Psoas muscle (tissue), 8 donors: ENCODE measurements at places on chromosomes 2 and 18. TPM values are rescaled to one million over a fixed set of nuclear protein-coding genes. Genes with fewer than 3 reads are reported as not detected.
A peak's percentile ranks its signal among the peaks of the same experiment; 100 is the strongest.

Gene ALPI
- 0.14 TPM for polyA plus RNA-seq

Gene ITGB6
- polyA plus RNA-seq, result 4.8 TPM

Gene CYS1
- 0.07 TPM for polyA plus RNA-seq

Gene PAIP2B
- polyA plus RNA-seq, result 2.7 TPM

Gene DYSF
- polyA plus RNA-seq, result 67.1 TPM

Gene CYP27C1
- polyA plus RNA-seq, result 0.21 TPM

Gene PROKR1
- polyA plus RNA-seq, result 0.03 TPM

Gene HOXD10
- 0.03 TPM for polyA plus RNA-seq

Gene TFPI
- 15.0 TPM for polyA plus RNA-seq

Gene LIMS3
- polyA plus RNA-seq, result 9.9 TPM

Gene DOCK10
- 1.0 TPM for polyA plus RNA-seq

GRCh38 chr18:69727912-69728572 is 219.6 kb downstream of the CD226 start:
- H3K4me1 ChIP-seq, result no peaks in the 10 kb centered on the region
- H3K36me3 ChIP-seq, result no peaks in the 10 kb centered on the region
- DNase-seq, result no peak

GRCh38 chr2:102301867-102302362 is 9.4 kb upstream of the IL1RL1 start:
- no peak for DNase-seq
- no peaks in the 10 kb centered on the region for H3K36me3 ChIP-seq
- no peak overlapping the region for H3K4me3 ChIP-seq
- H3K27ac ChIP-seq, result no peak overlapping the region
- no peaks in the 10 kb centered on the region for H3K4me1 ChIP-seq

GRCh38 chr2:109447251-109447661 is 166.5 kb downstream of the SEPTIN10 start:
- no peaks in the 10 kb centered on the region for H3K27me3 ChIP-seq
- H3K4me3 ChIP-seq, result no peak overlapping the region
- peak overlapping the region; percentile 54 for H3K27ac ChIP-seq
- peaks cover 57% of the 10 kb centered on the region for H3K4me1 ChIP-seq

GRCh38 chr2:151381266-151381665 is 23.9 kb downstream of the TNFAIP6 start:
- no peaks in the 10 kb centered on the region for H3K36me3 ChIP-seq
- H3K4me1 ChIP-seq, result no peaks in the 10 kb centered on the region
- DNase-seq, result no peak
- no peak overlapping the region for H3K4me3 ChIP-seq
- no peak overlapping the region for H3K27ac ChIP-seq

DNA sequence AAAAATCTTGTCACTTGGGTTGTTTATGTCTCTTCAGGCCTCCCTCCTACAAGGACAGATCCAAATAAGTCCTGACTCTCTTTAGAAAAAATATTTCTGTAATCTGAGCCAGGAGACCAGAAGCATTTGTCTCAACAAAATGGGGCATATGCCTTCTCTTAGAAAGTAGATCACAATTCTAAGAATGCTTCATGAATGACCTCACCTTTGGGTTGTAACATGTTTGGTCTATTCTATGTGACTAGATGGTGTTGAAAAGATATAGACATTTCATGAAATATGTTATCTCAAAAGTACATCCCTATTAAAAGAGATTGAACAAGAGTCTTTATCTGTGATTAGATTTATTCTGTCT is 159.0 kb upstream of the SETBP1 start:
- H3K36me3 ChIP-seq, result no peaks in the 10 kb centered on the region
- H3K27me3 ChIP-seq, result no peaks in the 10 kb centered on the region
- no peaks in the 10 kb centered on the region for H3K4me1 ChIP-seq
- no peak overlapping the region for H3K4me3 ChIP-seq
- no peak overlapping the region for H3K27ac ChIP-seq

- H3K4me1 ChIP-seq, result no peaks in the 10 kb centered on the region
- no peak overlapping the region for H3K4me3 ChIP-seq
- H3K27ac ChIP-seq, result no peak overlapping the region
- no peak for DNase-seq
- H3K27me3 ChIP-seq, result no peaks in the 10 kb centered on the region
- no peaks in the 10 kb centered on the region for H3K36me3 ChIP-seq
These were observed 184.1 kb upstream of the RAB12 start for GRCh38 chr18:8424917-8425725.

DNA sequence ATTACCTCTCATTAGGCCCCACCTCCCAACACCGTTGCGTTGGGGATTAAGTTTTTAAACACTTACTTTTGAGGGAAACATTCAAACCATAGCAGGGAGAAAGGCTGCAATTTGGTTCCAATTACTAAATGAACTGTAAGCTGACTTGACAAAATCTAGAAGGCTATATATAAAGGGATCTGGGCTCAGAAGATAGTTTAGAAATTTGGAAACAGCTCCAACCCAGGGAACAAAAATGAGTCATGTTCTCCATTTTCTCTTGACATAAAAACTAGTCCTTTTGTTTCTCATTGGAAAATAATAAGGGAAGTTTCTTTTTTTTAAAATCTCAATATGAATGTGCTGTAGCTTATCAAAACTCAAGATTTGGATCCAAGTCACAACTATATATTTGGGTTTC is 17.5 kb downstream of the MOGAT1 start:
- no peaks in the 10 kb centered on the region for H3K36me3 ChIP-seq
- peaks cover 6% of the 10 kb centered on the region for H3K4me1 ChIP-seq
- H3K4me3 ChIP-seq, result no peak overlapping the region

- no peaks in the 10 kb centered on the region for H3K27me3 ChIP-seq
- no peak overlapping the region for H3K4me3 ChIP-seq
- no peaks in the 10 kb centered on the region for H3K4me1 ChIP-seq
- no peak for DNase-seq
These were observed 981.0 kb upstream of the CDH2 start for GRCh38 chr18:29157905-29158304.

- H3K36me3 ChIP-seq, result no peaks in the 10 kb centered on the region
- no peak overlapping the region for H3K4me3 ChIP-seq
- no peaks in the 10 kb centered on the region for H3K27me3 ChIP-seq
- DNase-seq, result no peak
These were observed 499.6 kb upstream of the ACVR2A start for GRCh38 chr2:147345246-147345645.

DNA sequence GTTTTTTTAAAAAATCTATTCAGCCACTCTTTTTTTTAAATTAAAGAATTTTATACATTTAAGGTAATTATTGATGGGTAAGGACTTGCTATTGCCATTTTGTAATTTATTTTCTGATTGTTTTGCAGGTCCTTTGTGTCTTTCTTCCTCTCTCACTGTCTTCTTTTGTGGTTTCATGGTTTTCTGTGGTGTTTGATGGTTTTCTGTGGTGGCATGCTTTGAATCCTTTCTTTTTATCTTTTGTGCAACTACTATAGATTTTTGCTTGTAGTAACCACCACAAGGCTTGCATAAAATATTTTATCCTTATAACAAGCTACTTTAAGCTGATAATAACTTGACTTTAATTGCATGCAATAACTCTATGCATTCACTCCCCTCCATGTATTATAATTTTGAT is 31.5 kb upstream of the SLC4A10 start:
- H3K36me3 ChIP-seq, result no peaks in the 10 kb centered on the region
- no peak for DNase-seq
- H3K4me3 ChIP-seq, result no peak overlapping the region
- no peak overlapping the region for H3K27ac ChIP-seq
- no peaks in the 10 kb centered on the region for H3K27me3 ChIP-seq
- H3K4me1 ChIP-seq, result no peaks in the 10 kb centered on the region

DNA sequence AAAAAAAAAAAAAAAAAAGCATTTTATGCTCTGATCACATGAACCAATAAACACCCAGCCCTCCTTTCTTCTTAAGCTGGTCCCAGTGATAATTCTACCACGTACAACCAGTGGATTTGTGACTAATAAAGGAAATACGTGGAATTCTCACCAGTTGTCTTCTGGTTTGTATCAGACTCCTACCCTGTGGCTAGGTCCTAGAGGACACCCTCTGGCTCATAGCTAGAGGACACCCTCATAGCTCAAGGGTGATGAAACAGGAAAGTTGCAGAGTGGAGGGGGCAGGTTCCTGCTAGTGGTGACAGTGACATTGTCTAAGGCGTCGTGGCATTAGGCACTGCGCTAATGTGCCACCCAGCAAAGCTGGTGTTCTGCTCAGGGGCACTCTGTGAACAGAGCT is 167.8 kb downstream of the BCL11A start:
- no peak for DNase-seq
- H3K4me1 ChIP-seq, result no peaks in the 10 kb centered on the region
- no peak overlapping the region for H3K4me3 ChIP-seq
- H3K27me3 ChIP-seq, result no peaks in the 10 kb centered on the region
- no peaks in the 10 kb centered on the region for H3K36me3 ChIP-seq

DNA sequence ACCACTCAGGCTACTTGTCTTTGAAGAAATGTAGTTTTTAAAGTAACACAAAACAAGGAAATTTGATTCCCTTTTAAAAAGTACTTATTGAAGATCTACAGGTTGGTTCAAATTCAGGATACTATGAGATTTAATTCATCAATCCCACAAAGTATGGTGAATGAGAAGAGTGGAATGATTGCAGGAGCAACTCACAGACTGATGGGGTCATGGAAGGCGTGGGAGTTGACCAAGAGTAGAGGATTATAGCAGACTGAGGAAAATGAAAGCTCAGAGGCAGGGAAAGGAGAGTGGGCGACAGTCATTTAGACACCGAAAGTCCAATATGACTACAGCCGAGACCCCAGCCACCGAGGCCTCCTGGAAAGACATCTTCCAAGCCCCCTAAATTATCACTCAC is 12.5 kb upstream of the DAPL1 start:
- no peak for DNase-seq
- H3K27ac ChIP-seq, result no peak overlapping the region
- H3K36me3 ChIP-seq, result no peaks in the 10 kb centered on the region
- H3K27me3 ChIP-seq, result no peaks in the 10 kb centered on the region

DNA sequence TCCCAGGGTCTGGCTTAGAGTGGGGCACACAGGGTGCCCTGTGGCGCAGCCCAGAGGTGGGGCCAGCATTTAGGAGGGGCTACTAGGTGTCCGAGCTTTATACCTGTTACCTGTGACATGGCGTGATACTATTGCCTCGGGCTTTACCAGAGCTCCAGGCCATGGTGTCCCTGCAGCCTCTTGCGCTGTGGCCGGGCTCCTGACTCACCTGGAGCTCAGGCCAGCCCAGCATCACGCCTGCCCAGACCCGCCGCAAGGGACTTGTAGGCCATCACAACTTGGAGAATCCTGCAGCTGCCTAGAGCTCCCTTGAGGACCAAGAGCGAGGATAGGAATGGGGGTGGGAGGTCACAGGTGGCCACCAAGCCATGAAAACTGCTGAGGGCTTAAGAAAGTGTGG is 8.0 kb downstream of the INHBB start:
- no peaks in the 10 kb centered on the region for H3K4me1 ChIP-seq
- H3K36me3 ChIP-seq, result peaks cover 10% of the 10 kb centered on the region
- H3K4me3 ChIP-seq, result no peak overlapping the region

GRCh38 chr18:55853268-55853667 is 265.3 kb upstream of the TCF4 start:
- H3K4me1 ChIP-seq, result no peaks in the 10 kb centered on the region
- DNase-seq, result no peak
- no peaks in the 10 kb centered on the region for H3K36me3 ChIP-seq
- no peak overlapping the region for H3K27ac ChIP-seq
